ENCODE measurements at places on chromosomes 6 and 20. TPM values are rescaled to one million over a fixed set of nuclear protein-coding genes. Genes with fewer than 3 reads are reported as not detected.

- DNase-seq = no peak
These were observed 9.7 kb upstream of the CD40 start for GRCh38 chr20:46108435-46108841.

DNA sequence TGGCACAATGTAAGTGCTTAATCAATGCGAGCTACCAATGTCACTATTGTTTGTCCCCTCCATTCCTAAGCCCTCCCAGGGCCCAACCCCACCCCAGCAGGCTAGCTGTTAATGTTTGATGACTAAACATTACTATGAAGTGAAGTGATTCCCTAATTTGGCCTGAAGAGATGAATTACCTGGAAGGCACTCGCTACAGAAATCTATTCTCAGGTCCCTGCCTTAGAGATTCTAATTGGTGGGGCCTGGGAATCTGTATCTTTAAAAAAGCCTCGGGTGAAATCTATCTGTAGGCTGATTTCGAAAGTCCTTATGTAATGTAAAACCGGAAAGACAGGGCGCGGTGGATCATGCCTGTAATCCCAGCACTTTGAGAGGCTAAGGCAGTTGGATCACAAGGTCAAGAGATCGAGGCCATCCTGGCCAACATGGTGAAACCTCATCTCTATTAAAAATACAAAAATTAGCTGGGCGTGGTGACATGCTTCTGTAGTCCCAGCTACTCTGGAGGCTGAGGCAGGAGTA is 16.9 kb upstream of the SNAI1 start:
- no peak for DNase-seq

DNA sequence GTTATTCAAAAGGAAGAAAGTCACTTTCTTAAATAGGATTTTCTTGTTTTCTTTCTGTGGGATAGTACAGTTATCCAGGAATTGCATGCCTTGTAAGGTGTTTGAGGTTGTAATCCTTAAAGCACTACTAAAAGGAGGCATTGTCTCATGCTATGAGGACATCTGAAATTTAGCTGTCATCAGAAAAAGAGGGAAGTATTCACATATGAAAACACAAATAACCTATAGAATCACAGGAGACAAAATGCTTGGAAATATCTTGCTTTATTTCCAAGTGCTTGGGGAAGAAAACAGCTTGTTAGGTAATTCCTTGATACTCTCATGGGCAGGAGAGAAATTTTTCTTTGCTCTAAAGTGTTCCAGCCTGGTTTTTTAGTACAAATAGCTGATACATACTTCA is 40.1 kb downstream of the HECA start:
- DNase-seq = no peak

DNA sequence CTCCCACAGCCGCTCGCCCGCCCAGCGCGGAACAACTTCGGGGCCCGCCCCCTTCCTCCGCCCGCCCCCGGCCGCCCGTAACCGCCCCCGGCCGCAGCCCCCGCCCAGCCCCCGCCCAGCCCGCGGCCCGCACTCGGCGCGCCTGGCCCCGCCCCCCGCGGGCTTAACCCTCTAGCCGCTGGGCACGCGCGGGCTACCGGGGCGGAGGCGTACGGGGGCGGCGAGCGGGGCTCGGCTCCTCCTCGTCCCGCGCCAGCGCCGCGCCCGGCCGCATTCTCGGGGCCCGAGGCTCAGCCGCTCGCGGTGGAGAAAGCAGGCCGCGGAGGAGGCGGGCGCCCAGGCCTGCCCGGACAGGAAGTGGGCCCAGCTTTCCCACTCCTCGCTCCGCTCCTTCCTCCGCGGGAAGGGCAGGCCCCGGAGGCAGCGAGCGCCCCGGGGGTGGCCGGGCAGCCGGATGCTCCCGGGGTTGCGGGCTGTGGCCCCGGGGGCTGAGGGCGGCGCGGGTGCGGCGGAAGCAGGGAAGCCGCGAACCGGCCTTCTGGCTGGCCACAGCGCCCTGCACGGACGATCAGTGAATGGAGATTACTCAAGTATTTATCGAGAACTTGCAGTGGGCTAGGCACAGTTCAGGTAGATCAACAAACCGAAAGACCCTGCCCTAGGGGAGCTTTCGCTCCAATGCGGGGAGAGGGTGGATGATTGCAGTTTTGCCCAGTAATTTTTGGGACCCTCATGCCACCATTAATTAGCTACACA is at the start of gene TRAM2:
Gene TRAM2, minus strand, starts transcription at position 39 of the 756 bp plus-strand sequence. CDS start 145 bp downstream, outside the sequence.
- peak; percentile 69 for DNase-seq

GRCh38 chr20:59835448-59836395 is 97.7 kb downstream of the SYCP2 start:
- no peak for DNase-seq

- DNase-seq = no peak
These were observed 12.9 kb upstream of the GCM1 start for GRCh38 chr6:53161481-53162009.

DNA sequence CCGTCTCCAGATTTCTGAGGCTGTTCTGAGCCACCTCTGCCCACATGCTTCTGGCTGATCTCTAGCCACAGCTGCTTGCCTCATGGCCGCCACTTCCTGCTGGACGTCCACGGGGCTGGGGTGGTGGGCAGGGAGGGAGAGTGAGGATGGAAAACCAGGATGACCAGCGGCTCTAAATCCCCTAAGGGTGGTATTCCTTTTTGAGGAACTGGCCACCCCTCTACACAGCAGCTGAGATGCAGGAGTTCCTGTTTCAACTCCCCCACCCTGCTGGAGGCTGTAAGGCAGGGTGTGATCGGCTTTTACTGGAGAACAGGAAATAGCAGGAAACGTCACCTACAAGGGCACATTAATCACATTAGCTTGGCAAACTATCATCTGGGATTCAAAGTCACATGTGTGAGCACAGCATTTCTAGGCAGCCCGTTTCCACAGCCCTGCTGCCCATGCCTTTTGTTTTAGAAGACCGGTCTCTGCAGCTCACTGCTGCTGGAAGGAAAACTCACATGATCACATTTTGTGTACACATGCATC is 181.6 kb upstream of the ECI2 start:
- DNase-seq = peak; percentile 59

DNA sequence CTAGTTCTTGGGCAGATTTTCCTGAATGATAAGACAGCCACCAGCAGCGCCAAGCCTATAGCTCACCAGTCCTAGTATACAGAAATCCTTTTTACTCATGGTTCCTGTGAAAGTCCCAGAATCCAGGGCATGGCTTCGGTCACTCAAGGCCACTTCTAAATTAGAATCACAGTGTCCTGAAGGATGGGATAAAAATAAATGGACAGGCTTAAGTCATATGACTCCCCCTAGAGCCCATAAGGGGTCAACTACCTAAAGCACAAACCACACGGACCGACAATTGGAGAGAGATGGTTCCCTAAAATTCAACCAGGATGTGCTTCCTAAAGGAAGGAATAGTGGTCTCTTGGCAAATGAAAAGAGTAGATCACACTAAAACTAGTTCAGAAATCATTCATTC is 404.1 kb upstream of the PLCB4 start:
- no peak for DNase-seq

- no peak for DNase-seq
These were observed 24.7 kb downstream of the GJA1 start for GRCh38 chr6:121460170-121460569.

- no peak for DNase-seq
These were observed 3.9 kb upstream of the SYS1 start for GRCh38 chr20:45359069-45359405.

DNA sequence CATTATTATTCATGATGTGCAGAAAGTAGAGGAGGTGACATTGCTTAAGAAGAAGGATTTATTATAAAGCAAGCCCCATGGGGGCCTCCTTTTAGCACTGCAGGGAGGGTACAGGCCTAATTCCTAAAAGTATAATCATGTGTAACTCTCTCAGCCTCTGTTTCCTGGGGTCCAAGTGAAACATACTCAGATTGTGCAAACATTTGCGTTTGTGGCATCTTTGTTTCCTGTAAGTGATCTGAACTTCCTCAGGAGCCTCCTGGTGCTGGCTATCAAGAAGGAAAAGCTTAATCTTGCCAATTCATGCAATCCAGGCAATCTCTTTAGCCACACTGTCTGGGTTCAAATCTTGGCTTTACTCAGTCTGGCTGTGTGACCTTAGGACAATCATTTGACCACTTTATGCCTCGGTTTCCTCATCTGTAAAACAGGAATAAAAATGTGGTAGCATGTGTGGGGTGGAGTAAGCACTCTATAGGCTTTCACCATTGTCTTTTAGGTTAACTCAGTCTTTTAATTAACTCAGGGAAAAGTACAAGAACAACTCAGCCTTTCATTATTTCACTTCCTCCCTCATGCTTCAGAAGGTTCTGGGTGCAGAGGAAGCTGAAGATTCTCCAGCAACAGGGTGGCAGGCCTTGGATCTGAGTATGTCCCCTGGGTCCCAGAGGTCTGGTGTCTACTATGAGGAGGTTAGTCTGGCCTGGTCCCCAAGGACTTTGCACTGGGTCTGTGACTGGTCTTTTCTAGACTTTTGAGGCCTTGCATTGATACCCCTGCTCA is 831 bp upstream of the SIRPB2 start:
- no peak for DNase-seq

DNA sequence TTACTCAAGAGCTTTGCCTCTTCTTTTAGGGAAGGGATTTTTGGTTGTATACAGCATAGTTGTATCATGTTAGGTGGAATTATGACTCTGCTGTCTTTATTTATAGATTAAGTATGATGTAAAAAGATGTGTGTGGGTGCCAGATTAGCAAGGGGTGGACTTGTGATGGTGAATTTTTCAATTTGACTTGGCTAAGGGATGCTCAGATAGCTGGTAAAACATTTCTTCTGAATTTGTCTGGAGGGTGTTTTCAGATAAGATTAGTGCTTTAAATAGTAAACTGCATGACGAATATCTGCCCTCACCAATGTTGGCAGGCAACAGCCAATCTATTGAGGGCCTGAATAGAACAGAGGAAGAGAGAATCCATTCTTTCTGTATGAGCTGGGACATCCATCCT is 173.3 kb upstream of the TNFAIP3 start:
- DNase-seq = no peak

GRCh38 chr6:30216096-30216495 is 2.9 kb upstream of the TRIM26 start:
- no peak for DNase-seq

GRCh38 chr6:142878407-142878806 is 66.6 kb downstream of the HIVEP2 start:
- DNase-seq = no peak

GRCh38 chr6:86153521-86153920 is 510.8 kb upstream of the SYNCRIP start:
- DNase-seq = no peak

DNA sequence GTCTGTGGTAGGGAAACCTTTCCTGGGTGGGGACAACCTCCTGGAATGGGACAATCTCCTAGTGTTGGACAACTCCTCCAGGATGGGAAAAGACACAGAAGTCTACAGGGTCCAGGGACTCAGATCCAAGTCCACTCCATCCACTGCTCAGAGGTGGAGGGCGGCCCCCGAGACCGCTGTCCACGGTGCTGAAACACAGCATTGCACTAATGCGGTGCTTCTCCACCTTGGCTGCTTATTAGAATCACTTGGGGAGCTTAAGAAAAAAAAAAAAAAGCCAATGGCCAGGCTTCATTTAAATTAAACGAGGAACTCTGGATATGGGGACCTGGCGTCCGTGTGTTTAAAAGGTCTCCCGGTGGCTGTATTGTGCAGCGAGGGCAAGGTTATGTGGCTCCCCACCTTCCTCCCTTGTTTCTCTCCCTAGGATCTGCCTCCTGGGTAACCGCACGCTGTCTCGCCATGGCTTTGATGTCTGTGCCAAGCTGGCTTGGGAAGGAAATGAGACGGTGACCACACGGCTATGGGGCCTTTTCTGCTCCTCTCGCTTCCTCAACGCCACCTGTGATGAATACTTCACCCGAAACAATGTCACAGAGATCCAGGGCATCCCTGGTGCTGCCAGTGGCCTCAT is 12.0 kb downstream of the SLC12A5 start:
- peak; percentile 36 for DNase-seq

GRCh38 chr6:134551245-134551960 is 233.5 kb upstream of the SGK1 start:
- peak; percentile 54 for DNase-seq

GNRH2 gene
- not detected for total RNA-seq

C6orf141 gene
- total RNA-seq = 0.47 TPM

ITPA gene
- total RNA-seq = 116 TPM

CPNE5 gene
- total RNA-seq = 0.63 TPM

CTAGE9 gene
- not detected for total RNA-seq

KHDRBS2 gene
- not detected for total RNA-seq

All from NCI-H460 (cell line).